ENCODE measurements at places on chromosomes 16 and 17.

DNA sequence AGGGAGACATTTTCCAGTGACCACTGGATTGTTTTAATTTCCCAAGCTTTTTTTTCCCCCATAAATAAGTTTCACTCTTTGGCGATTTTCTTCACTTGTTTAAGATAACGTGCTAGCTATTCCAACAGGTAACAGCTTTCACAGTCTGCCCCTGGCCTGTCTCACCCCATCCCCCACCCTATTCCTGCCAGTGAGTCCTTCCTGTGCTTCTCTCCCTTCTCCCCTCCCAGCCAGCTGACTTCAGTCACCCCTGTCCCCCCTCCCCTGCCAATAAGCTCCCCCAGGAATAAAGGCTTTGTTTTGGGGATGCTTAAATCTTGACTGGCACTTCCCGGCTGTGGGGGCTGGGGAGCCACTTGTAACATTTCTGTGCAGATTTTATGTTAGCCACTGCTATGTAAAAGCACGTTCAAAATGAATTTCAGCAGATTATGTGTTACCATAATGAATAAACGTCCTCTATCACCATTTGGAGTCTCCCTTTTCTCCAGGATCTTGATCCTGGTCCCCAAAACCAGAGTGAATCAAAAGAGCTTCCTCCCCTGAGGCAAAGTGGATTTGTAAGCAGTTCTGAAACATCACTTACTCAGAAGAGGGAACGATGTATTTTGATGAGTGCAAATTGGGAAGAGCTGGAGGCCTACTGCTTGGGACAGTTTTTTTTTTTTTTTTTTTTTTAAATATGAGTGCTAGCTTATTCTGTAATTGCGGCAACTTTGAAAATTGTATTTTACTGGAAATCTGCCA, 58.2 kb downstream of the IGF2BP1 start:
- DNase-seq, result no peak

DNA sequence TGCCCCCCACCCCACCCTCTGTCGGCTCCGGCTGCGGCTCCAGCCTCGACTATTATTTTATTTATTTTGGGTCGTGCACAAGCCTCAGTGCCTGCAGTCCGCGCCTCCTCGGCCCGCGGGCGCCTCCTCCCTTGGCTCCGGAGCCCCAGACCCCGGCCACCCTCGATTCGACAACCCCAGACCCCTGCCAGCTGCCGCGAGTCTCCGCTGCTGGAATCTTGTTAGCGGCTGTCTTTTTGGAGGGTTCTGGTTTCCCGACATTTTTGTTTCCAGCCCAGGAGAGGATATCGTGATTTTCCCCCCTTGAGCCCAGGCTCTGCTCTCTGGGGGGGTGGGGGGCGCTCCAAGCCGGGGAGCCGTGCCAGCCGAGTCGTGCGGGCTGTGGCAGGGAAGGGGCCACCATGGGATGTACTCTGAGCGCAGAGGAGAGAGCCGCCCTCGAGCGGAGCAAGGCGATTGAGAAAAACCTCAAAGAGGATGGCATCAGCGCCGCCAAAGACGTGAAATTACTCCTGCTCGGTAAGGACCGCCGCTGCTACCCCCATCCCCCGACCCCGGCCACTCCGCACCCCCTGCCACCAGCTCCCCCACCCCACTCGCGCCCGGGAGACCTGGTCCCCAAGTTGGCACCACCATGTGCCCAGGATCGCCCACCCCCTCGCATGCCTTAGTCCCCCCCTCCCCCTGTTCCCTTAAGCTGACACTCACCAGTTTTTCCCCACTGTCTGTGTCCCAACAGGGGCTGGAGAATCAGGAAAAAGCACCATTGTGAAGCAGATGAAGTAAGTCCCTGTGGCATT, 746 bp downstream of the GNAO1 start:
- DNase-seq, result no peak

DNA sequence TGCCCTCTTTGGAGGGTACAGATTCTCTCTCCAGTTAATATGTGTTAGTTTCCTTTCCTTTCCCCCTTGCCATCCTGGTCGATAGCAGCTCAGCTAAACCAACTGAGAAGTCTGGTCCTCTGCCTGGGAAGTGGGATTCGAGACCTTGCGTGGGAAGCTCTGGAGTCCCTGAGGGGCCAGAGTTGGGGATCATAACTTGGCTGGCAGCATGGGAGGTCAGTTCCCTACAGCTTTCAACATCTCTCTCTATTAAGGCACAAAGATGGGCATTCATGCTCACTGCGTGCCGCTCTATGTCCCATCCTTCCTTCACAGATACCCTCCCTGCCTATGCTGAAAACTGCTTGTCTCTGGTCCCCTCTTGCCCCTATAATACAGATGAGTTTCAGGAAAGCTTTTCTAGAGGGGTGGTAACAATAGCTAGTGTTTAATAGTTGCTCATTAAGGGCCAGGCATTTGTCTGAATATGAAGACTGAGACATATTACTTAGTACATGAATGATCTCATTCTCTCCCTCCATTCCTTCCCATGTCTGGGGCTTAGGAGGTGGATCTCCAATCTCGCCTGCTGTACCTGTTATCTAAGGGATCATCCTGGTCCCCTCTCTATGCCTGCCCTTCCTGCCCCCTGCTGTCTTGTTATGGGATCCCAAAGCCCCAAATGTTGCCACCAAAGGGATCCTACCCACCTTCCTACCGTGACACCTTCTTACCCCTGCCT, 10.8 kb downstream of the THRA start:
- DNase-seq, result no peak

DNA sequence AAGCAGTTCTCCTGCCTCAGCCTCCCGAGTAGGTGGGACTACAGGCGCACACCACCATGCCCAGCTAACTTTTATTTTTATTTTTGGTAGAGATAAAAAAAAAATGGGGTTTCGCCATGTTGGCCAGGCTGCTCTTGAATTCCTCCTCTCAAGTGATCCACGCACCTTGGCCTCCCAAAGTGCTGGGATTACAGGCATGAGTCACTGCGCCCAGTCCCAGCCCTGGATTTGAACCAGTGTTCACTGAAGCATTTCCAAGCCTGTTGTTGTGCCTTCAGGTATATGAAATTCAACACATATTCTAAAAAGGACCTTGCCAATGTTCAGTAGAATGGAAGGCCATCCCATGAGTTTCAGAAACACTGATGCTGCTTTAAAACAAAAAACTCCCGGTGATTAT, 165.3 kb downstream of the SLC39A11 start:
- no peak for DNase-seq

DNA sequence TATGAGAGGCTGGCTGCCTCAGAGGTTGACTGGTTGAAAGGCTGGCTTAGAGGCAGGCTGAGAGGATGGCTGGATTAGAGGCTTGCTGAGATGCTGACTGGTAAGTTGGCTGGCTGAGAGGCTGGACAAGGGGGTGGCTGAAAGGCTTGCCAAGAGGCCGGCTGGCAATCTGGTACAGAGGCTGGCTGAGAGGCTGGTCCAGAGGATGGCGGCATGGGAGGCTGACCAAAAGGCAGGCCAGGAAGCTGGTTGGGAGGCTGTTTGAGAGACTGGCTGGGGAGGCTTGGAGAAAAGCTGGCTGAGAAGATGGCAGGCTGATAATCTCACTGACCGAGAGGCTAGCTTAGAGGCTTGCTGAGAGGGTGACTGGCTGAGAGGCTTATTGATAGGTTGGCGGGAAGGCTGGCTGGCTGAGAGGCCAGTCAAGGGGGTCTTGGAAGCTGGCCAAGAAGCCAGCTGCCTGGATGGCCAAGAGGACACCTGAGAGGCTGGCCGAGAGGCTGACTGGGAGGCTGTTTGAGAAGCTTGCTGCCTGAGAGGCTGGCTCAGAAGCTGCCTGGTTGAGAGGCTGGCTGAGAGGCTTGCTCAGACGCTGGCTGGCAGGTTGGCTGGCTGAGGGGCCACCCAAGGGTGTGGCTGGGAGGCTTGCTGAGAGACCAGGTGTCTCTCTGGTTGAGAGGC, 34.2 kb upstream of the ACSM2B start:
- DNase-seq, result no peak

DNA sequence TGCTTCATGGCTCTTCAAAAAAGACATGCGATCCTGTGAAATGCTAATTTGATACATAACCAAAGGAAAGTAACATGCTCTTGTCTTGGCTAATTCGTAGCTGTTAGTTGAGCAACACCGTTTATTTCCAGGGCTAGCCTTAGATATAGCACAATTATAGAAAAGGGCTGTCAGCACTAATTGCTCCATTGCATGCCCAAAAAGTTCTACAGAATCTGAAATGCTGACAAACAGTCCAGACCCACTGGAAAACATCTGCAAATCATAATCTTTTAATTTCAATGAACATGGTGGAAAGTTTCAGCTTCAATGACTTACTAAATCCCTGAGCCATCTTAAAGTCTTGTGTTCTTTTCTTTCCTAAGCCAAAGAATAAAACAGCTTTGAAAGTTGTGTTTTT, 42.9 kb upstream of the NUDT7 start:
- no peak for DNase-seq

- peak; percentile 44 for DNase-seq
These were observed 887 bp downstream of the ZBTB4 start for GRCh38 chr17:7478276-7479212.

DNA sequence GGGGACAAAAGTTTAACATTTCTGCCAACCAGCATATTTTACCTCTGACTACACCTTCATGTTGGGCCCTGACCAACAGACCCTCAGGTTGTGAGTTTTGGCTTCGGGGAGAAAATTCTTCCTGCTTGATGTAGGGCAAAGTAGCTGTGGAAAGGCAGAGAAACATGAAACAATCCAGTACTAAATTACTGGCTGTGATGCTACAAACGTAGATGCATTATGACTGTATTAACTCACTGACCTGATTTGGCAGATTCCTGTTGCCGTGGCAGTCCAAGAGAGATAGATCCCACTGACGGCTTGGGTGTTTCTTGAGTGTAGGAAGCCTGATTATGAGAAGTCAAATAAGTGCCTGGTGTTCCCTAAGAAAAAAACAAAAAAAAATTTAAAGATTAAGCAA, 80.7 kb downstream of the TTC19 start:
- no peak for DNase-seq

- no peak for DNase-seq
These were observed 60.4 kb downstream of the ZDHHC7 start for GRCh38 chr16:84950906-84951305.

- peak; percentile 78 for DNase-seq
These were observed 1.7 kb downstream of the SPHK1 start for GRCh38 chr17:76385892-76386786.

GRCh38 chr16:4979164-4979563, 21.0 kb downstream of the SEC14L5 start:
- DNase-seq, result no peak

- no peak for DNase-seq
These were observed 16.8 kb upstream of the NKD1 start for GRCh38 chr16:50531359-50531758.

DNA sequence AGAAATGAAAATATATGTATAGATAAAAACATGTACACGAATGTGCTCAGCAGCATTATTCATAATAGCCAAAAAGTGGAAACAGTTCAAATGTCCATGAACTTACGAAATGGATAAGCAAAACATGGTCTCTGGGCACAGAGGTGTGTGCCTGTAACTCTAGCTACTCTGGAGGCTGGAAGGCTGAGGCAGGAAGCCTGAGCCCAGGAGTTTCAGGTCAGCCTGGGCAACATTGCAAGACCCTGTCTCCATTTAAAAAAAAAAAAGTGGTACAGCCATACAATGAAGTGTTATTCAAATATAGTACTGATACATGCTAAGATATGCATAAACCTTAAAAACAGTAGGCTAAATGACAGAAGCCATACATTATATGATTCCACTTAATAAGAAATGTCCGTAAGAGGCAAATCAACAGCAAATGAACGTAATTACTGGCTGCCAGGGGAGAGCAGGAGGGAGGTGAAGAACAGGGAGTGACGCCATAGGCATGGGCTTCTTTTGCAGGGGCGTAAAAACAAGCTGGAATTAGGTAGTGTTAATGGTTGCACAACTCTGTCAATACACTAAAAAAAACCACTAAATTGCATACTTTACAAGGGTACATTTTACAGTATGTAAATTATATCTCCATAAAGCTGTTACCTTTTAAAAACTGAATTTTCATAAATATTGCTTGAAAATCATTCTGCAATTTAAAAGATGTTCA, 87.2 kb upstream of the PLEKHM1 start:
- DNase-seq, result no peak

- DNase-seq, result peak; percentile 27
These were observed 1.7 kb upstream of the IGF2BP1 start for GRCh38 chr17:48995304-48995973.

Data from fibroblast of skin of abdomen (primary cell).